SK-N-SH (cell line): ENCODE measurements at places on chromosomes 3 and 15. TPM values are rescaled to one million over a fixed set of nuclear protein-coding genes. Genes with fewer than 3 reads are reported as not detected.
A peak's percentile ranks its signal among the peaks of the same experiment; 100 is the strongest.

- no peak for DNase-seq
These were observed 54.3 kb downstream of the BDH1 start for GRCh38 chr3:197501496-197501878.

DNA sequence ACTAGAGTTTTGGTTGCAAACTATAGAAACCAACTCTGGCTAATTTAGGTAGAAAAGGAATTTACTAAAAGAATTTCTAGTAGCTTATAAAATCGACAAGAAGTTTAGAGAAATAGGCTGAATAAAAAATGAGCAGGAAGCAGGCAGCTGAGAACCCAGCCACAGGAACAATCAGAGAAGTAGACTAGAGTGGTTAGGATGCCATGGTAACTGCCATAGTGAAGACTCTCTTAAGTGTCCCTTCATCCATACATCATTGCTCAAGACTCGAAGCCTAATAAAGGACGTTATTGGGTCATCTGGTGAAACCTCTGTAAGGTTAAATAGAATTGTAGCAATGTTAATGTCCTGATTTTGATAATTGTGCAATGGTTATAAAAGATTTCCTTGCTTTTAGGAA is 13.8 kb downstream of the AVEN start:
- DNase-seq: no peak

TTC23 gene
- 0.79 and 0.91 TPM in 2 replicates for polyA plus RNA-seq

GRCh38 chr3:114178770-114179368 is at the start of gene DRD3:
Gene DRD3, minus strand, starts transcription at chr3:114179052. Its CDS starts 7,060 bp downstream, at chr3:114171992.
- DNase-seq: no peak

COL7A1 gene
- 7.1 and 10.8 TPM in 2 replicates for polyA plus RNA-seq

- DNase-seq: peak; percentile 3
These were observed 190.7 kb upstream of the CNTN6 start for GRCh38 chr3:901953-902778.

- no peak for DNase-seq
These were observed 153.1 kb downstream of the TAFA4 start for GRCh38 chr3:68779261-68779660.

GRCh38 chr3:10292505-10293419 is at the start of gene GHRL:
Gene GHRL, minus strand, starts transcription at chr3:10292947. Its CDS starts 2,767 bp downstream, at chr3:10290180.
- no peak for DNase-seq

GRCh38 chr15:67248011-67248505 is 6.4 kb downstream of the AAGAB start:
- DNase-seq: no peak

DNA sequence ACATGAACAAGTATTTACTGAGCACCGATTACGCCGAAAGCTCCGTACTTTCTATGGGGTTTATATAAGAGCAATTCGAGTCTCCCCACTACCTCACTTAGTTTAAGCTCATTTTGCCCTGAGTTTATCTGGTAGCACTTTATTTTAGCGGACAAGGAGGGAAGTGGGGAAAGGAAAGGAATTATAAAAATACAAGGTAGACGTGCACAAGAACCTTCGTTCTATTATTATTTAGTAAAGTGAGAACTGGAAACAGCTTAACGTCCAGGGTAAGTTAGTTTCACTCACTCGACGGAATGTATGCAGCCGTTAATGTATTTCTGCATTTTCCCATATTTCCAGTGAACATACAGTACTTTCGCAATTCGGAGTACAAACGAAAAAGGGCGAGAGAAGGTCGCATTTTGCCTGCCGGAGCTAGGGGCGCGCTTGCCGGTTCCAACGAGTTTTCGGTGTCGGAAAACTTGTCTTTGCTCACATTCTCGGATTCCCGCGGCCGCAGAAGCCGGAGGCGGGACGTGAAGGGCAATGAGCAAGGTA is 1.2 kb upstream of the STT3B start:
- DNase-seq: no peak

IL16 gene
- polyA plus RNA-seq: 0.10 TPM in 1 of 2 replicates, not detected in the other

DNA sequence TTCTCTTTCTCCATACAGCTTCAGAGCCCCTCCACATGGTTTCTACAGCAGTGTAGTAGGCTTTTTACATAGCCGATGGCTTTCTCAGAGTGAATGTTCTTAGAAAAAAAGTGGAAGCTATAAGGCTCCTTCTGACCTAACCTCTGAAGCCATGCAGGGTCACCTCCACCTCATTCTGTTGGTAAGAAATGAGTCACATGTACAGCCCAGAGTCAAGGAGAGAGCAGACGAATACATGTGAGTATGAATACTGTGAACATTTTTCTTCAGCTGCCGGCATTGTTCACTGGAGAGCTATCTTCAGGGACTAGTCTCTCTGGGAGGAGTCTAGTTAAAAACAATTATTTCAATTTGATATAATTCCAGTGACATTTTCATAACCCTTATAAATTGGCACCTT is 68.2 kb upstream of the THRB start:
- DNase-seq: no peak

DNA sequence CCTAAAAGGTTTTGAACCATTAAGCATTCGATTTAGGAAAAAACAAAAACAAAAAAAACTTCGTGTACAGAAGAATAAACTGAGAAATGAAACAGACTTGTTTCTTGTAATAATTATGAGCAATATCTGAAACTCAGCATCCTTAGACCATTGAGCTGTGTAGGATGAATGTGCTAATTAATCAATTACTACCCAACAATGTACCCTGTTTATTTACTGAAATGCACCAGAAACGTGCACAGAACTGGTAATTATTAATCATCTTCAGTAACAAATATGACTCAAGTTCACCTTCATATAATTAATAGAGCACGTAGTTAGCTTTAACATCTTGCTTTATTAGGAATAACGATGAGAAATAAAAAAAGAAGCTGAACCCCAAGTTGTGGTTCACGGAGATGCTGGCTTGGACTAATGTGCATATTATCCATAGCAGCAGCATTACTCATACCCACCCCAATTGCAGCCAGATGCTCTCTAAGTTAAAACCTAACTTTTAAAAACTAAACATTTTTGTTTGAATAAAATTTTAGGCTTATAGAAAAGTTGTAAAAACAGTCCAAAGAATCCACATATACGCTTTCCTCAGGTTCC is 10.2 kb upstream of the C15orf61 start:
- DNase-seq: no peak

DNA sequence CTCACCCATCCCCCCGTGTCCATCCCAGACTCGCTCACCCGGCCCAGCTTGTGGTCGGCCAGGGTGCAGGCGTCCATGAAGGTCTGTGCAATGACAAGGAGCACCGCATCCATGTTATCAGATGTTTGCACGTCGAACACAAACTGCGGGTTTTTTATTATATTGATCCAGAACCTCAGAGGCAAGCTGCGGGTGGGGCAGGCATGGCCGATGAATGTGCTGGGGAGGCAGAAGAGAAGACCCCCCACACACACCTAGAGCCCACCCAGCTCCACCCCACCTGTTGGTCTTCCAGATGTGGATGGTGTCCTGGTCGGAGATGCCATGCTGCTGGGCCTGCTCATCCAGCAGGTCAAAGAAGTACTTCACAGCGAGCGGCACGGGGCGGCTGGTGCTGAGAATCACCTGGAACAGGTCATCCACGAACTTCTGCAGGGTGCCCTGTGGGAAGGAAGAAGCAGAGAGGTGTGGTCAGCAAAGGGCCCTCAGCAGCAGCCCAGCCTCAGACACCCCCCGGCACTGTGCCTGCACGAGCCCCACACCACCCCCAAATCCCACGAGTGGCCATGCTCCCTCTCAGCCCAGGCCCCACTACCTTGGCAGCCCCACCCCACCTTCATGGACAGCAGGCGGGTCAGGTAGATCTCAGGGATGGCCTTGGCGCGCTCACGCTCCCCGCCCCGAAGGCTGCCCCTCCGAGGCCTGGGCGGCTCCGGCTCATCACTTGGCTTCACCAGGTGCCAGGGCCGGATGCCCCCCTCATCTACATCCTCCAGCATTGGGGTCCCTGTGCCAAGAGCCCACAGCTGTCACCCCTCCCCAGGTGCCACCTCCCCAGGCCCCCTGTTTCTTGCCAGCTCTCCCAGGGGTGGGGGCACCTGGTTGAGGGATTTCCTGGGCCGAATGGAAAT is 20.3 kb downstream of the PLXNB1 start:
- DNase-seq: peak; percentile 10
